Activated CD4-positive, alpha-beta T cell treated with anti-CD3 and anti-CD28 coated beads, Interleukin-2, Interleukin-4, amounts not matched to agents 100 ng/mL and 50 ng/mL, durations not matched to agents 16 hours and 8 hours (primary cell): ENCODE measurements at places on chromosomes 5 and 9.

GRCh38 chr5:177529247-177530203 lies 12.8 kb upstream of the DDX41 start:
- no peak for DNase-seq

DNA sequence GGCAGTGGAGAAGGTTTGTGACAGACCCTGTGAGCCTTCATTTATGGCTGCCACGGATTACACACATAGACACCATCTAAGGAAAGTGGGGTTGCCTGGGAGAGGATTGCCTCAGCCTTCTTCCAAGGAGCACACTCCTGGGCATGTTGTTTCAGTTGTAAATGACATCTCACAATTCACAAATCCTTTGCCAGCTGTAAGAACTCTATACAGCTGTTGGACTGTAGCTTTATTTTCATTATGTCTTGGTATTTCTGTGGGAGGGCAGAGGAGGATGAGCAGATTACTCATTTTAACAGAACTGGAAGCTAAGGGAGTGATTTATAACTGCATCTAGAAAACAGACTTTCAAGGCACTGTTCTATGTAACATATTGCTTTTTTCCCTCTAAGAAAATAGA lies 25.6 kb downstream of the MELK start:
- no peak for DNase-seq

- DNase-seq, result no peak
Measured at GRCh38 chr5:105782501-105782900, 1888.2 kb downstream of the EFNA5 start.

- DNase-seq, result no peak
Measured at GRCh38 chr5:100472091-100472490, 63.1 kb upstream of the FAM174A start.

DNA sequence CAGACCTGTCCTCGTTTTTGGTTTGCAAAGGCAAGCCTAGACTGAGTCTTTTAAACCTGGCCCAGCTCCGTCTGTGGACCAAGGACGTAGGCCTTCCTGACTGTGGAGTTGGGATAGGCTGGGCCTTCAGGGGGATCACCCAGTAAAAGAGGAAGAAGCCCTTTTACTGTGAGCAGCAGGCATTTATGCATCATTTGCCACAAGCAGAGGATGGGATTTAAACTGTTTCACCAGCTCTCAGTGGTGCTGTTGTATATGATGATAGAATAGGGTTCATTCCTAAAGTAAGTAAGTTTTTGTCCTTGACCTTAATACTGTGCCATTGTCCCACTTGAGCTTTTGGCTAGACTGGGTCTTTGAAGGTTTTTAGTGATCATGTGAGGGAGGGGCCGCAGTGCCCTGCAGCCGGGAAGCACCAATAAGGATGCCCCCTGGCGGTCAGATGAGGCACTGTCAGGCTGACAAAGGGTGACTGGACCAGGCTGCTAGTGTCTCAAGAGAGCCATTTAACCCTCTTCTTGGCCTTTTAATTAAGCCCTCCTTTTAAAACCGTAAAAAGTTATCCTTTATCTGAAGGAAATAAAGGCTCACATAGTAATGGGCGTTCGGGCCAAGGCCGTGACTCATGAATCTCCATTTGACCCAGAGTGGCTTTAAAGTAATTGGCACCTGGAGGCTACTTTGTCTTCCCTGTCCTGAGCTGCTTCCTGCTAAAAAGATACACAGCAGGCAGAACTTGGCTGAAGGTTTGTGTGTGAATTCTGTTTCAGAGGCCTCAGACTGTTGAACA lies 74.0 kb downstream of the UBAP1 start:
- peak; percentile 67 for DNase-seq

DNA sequence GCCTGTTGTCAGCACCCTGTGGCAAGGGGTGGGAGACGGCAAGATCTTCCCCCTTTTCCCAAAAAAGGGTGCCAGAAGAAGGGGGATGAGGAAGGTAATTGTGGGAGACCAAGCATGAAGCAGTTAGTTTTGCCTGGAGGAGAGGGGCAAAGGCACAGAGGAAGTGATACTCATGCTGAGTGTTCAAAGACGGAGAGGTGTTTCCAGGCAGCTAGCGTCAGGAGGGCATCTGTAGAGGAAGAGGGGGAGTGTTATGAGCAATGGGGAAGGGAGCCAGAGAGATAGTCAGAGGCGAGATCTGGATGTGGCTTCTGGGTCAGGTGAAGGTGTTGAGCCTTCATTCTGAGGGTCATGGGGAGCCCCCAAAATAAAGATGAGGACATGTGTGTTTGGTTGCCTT lies 26.9 kb upstream of the ADAM19 start:
- DNase-seq, result peak; percentile 73

DNA sequence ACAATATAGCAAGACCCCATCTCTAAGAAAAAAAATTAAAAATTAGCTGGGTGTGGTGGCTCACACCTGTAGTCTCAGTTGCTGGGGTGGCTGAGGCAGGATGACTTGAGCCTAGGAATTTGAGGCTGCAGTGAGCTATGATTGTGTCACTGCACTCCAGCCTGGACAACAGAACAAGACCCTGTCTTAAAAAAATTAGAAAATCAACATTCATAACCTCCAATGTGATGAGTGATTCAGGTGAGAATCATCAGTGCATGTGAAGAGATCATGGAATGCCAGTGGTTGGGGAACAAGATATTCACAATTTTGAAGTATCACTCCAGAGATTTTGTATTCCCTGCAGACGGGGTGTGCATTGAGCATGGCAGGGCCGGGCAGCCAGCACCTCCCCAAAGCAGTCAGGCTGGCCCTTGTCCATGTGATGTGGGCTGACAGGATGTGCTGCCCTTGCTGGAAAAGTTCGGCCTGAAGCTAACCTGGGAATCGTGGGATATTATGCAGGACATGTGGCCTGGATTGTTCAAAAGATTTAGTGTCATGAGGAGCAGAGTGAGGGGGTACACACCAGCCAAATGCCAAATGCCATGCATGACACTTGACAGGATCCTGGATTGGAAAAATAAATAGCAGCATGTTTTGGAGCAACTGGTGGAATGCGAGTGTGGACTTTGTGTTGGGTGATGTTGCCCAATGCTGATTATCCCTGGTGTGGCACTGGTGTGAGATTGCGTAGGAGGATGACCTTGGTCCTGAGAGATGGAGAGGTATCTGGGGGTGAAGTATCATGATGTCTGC lies 189.0 kb downstream of the RGS3 start:
- DNase-seq, result no peak

- DNase-seq, result no peak
Measured at GRCh38 chr5:154761046-154761736, 6.0 kb downstream of the LARP1 start.

- DNase-seq, result no peak
Measured at GRCh38 chr5:178085316-178085715, 28.0 kb upstream of the N4BP3 start.

DNA sequence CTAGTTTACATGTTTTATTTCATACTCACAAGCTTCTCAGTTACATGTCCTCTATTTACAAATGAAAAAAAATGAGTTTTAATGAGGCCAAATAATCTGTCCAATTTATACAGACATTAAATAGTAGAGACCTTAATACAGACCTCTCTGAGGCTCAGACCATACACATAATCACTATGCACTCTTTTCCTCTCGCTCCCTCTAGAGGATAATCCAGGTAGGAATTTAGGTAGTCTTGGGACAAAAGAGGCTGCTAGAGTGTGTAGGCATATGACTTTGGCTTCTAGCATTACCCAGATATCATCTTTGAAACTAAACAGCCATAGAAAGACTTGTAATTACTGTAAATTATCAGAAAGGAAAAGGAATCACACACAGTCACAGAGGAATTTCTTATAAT lies 444.7 kb downstream of the HINT1 start:
- DNase-seq, result no peak

DNA sequence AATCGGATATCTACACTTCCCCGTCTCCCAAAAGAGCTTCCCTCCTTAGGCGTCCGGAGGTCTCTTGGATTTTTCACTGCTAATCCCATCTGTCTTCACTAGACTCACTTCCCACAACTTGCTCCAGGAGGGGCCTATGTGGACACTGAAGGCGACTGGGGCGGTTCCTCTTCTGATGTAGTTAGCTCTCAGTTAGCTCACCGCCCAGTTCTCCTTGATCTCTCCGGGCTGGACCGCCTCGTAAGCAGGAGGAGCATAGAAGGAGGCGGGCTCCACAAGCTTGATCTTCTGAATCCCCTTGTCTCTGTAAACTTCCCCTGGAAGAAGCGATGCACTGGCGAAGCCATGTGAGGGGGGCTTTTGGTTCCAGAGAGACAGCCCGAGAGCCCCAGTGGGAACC lies 112.0 kb upstream of the SELENOP start:
- DNase-seq, result no peak

GRCh38 chr5:60843936-60844905 lies at the start of gene ELOVL7:
Gene ELOVL7 (minus strand): TSS chr5:60844269. CDS start chr5:60787397, 56,872 bp downstream.
- DNase-seq, result peak; percentile 50

GRCh38 chr9:19140259-19140658 lies 13.0 kb upstream of the PLIN2 start:
- no peak for DNase-seq

- no peak for DNase-seq
Measured at GRCh38 chr9:27487128-27487640, 36.9 kb upstream of the IFNK start.

GRCh38 chr5:111667128-111667736 lies 89.8 kb downstream of the NREP start:
- DNase-seq, result no peak

- no peak for DNase-seq
Measured at GRCh38 chr5:68272289-68272688, 56.7 kb downstream of the PIK3R1 start.

DNA sequence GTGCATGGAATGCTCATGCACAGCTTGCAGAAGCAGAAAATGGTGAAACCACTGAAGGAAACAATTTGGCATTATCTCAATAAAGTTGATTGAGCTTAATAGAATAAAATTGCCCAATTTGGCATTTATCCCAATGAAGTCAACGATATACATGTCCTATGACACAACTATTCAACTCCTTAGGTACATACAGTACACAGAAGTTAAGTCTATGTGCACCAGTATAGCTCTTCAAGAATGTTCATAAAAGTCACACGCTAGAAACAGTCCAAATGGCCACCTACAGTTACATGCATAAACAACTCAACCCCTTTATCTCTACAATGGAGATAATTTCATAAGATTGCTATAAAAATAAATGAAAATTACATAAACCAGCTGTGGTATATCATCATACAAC lies 184.5 kb downstream of the DENND1A start:
- no peak for DNase-seq

- no peak for DNase-seq
Measured at GRCh38 chr9:114677418-114677817, 4.6 kb downstream of the TEX48 start.

GRCh38 chr5:126917918-126918614 lies 112.3 kb downstream of the MARCHF3 start:
- DNase-seq, result no peak

GRCh38 chr5:154501566-154501965 lies 23.5 kb upstream of the HAND1 start:
- DNase-seq, result no peak

- DNase-seq, result no peak
Measured at GRCh38 chr9:81607593-81608288, 81.6 kb downstream of the TLE1 start.

DNA sequence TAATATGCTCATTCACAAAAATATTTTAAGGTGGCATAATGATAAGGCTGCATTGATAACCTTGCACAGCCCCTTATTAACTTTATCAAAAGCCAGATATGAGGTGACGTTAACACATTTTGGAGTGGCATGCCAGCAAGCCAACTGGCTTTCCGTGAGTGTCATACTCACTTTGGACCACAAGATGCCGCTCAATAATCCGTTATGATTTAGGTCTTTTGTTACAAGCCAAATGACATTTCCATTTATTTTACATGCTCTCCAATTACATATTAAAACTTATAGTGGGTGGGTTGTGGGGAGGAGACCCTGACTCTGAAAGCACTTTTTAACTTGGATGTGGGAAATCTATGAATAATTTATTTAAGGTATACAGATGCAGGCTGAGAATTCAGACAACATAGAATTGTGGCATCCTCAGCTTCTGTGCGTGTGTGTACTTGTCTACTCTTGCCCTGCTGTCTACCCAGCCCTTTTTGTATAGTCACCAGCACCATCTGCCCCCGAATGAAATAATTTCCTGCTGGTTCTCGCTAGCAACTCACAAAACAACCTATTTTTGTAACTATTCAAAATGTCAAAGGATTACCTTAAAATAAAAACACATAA lies 305.1 kb downstream of the PSAT1 start:
- peak; percentile 18 for DNase-seq

GRCh38 chr5:34892414-34892813 lies 22.9 kb downstream of the RAD1 start:
- no peak for DNase-seq

GRCh38 chr5:74235552-74235951 lies 405.0 kb downstream of the ENC1 start:
- no peak for DNase-seq

DNA sequence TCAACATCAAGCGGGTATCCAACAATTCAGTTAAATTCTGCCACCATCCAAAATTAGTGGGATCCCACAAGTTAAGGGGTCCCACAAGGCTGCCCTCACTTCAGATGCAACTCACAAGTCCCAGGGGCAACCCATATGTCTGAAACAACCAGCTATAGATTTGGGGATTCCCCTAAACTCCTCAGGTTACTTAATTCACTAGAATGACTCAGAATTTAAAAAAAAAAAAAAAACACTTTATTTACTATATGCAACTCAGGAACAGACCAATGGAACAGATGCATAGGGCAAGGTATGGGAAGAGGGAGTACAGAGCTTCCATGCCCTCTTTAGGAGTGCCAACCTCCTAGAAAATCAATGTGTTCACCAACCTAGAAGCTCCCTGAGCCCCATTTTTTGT lies 15.1 kb downstream of the AUH start:
- DNase-seq, result peak; percentile 36

GRCh38 chr5:31757806-31758205 lies 118.9 kb downstream of the PDZD2 start:
- DNase-seq, result no peak

DNA sequence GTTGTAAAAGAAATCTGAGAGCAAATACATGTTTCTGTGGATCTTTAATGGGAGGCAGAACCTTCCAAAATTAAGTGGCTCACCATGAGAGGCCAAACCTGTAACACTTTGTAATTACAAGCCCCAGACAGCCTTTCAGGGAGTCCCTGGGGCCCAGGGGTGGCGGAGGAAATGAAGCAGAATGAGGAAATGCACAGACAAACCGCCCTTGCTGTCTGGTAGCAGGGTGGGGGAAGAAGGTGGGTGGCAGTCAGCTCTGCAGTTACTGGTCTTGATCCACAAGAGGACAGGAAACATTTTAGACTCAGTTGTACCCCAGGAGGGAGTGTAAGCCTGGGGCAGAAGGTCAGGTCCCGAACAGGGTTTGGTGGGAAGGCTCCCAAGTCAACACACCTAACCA lies 6.5 kb downstream of the ARL14EPL start:
- DNase-seq, result no peak

DNA sequence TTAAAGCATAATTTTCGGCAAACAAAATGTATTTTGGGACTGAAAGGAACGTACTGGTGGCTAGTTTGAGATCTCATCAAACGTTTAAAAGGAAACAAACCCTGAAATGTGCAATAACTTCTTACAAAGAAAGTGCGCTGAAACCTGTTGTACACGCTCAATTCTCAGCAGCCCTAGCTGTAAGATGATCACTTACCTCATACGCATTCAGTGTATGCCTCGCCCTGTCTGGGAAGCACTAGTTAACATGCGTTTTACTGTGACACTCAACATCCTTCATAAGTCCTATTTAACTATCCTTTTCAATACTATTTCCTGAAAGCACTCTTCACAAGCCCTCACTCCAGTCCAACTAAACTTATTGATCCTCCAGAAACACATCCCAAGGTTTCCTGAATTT lies 485.0 kb upstream of the EDIL3 start:
- no peak for DNase-seq

- no peak for DNase-seq
Measured at GRCh38 chr9:11457825-11458790, 845.3 kb upstream of the PTPRD start.

GRCh38 chr5:150469718-150470469 lies 20.4 kb upstream of the RPS14 start:
- DNase-seq, result no peak
